Caki2 (cell line): ENCODE measurements at places on chromosomes 13 and 19. TPM values are rescaled to one million over a fixed set of nuclear protein-coding genes. Genes with fewer than 3 reads are reported as not detected.

The PALM3 gene
- not detected in 2 replicates for total RNA-seq

The GGN gene
- 2.5 TPM in 1 of 2 replicates, not detected in the other for total RNA-seq

The ZNF560 gene
- total RNA-seq, result not detected in 2 replicates

The TYK2 gene
- total RNA-seq, result 34.3 and 47.6 TPM in 2 replicates

The MADCAM1 gene
- not detected in 2 replicates for total RNA-seq

The GADD45B gene
- 10.6 and 16.3 TPM in 2 replicates for total RNA-seq

The KLK3 gene
- total RNA-seq, result not detected in 2 replicates

The MYO1F gene
- total RNA-seq, result 0.03 and 0.52 TPM in 2 replicates

The SLC10A2 gene
- 0.12 TPM in 1 of 2 replicates, not detected in the other for total RNA-seq

The CGB2 gene
- 3.7 TPM in 1 of 2 replicates, not detected in the other for total RNA-seq

The TINCR gene
- total RNA-seq, result 0.41 TPM in 1 of 2 replicates, not detected in the other

The CKM gene
- total RNA-seq, result not detected in 2 replicates

The ZNF229 gene
- total RNA-seq, result 7.3 and 22.4 TPM in 2 replicates

The NLRP5 gene
- total RNA-seq, result not detected in 2 replicates
